ENCODE measurements at places on chromosomes 11 and 22.

DNA sequence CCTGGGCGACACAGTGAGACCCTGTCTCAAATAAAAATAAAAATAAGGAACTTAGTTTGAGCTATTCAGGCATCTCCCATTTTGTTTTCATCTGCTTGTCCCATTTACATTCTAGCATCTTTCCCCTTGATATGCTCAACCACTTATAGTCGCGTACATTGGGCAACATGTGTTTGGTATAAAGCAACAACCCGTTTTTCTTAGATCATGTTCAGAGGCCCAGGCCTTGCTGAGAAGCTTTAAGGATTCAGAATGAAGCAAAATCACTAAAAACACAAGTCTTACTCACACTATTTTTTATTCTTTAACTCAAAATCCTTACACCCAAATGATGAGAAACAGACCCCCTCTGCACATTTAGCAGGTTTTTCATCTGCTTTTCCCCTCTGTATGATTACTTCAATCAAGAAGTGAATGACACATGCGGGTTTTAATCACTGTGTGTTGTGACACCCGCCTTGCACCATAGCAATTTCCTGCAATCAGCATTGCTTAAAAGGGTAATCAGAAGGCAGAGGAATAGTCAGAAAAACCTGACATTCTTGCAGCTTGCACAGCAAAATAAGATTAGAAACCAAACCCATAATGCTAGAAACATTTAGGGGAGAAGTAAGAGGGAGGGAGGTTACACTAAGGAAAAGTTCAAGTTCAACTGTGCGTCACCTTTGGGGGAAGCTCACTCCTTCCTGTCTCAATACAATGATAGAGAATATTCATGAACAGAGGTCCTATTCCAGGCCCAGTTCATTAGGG is 25.9 kb downstream of the ALG9 start:
- no peak for DNase-seq

DNA sequence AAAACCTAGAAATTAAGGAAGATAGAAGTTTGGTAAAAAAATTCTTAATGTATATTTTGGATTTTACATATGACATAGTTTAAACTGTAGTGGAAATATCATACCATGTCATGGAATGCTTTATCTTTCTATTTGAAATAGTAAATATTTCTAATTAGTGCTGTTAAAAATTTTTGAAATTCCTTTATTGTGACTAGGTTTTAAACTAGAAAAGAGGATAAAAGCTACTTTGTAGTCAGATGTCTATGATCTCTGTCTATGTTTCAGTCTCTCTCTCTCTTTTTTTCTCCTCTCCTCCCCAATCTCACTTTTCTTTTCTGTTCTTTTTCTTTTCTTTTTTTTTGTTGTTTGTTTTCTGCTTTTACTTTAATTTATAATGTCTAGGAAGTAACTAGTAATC is 226.2 kb downstream of the TMEM135 start:
- DNase-seq = no peak

GRCh38 chr11:7353100-7353499 is 101.4 kb downstream of the SYT9 start:
- no peak for DNase-seq

DNA sequence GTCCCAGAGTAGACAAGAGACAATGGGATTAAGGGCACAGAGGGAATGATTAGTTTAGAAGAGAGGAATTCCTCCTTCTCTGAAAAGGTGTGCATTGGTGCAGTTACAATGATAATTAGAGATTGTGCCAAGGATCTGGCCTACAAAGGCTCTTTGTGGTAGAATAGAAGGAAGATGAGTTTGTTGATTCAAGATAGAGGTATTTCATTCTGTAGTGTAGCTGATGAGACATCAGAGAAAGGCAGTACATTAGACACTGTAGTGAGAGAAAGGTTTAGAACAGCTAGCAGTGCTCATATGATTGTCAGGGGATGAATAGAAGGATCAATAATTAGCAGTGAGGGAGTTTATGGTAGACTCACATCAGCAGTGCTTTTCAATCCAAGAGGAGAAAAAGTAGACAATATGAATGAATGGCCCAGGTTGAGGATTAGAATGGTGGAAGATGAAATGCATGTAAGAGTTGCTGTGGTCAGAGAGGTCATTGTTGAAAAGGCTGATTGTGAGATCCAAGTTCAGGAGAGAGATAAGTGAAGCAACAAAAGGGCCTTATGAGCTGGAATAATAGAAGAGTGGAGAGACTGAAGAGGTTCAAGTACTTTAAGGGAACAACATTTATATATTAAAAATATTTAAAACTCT is 28.9 kb downstream of the SIK2 start:
- no peak for DNase-seq

DNA sequence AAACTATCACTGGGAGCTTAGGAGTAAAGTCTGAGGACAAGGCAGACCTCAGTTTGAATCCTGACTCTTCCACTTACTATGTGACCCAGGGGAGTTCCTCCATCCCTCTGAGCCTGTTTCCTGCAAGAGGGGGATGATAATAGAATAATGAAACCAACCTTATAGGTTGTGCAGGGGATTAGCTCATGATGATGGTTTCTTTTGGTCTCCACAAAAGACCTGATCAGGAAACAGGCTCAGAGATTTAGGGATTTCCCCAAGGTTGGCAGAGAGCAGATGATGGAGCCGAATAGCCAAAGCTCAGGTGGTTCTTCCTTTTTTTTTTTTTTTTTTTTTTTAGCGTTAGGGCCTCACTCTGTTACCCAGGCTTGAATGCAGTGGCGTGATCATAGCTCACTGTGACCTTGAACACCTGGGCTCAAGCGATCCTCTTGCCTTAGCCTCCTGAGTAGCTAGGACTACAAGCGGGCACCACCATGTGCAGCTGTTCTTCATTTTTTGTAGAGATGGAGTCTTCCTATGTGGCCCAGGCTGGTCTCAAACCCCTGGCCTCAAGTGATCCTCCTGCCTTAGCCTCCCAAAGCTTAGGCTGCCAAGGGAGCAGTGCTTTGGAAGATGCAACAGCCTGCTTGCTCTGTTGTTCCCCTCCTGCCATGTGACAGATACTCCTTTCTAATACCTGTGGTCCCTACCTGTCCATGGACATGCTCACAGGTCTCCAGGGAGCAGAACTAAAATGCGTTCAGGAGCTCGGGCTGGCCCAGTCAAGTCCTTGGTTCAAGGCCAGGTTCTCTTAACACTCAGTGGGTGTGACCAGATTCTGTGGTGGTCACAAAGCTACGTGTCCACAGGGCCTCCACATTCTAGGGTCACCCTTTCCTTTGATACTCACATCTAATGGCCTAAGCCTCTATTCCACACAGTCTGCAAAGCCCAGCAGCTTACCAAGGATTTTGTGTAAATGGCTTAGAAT is 22.3 kb downstream of the PATZ1 start:
- DNase-seq = no peak

DNA sequence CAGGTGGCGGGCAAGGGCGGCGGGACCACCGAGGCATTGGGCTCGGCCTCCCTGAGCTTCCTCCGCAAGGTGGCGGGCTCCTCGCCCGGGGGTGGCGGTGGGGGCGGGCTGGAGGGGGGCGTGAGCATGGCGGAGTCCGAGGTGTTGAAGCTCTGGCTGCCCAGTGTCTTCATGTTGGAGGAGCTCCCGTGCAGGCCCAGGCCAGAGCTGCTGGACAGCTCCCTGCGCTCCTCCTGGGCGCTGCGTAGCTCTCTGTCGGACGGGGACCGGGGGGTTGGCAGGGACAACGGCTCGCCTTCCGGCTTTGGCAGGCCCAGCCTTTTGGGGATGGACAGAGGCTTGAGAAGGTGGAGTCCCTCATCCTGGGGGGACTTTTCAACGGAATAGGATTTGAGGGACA is 43.9 kb upstream of the BID start:
- no peak for DNase-seq

- no peak for DNase-seq
Measured at GRCh38 chr22:33023153-33023827, 34.9 kb downstream of the SYN3 start.

DNA sequence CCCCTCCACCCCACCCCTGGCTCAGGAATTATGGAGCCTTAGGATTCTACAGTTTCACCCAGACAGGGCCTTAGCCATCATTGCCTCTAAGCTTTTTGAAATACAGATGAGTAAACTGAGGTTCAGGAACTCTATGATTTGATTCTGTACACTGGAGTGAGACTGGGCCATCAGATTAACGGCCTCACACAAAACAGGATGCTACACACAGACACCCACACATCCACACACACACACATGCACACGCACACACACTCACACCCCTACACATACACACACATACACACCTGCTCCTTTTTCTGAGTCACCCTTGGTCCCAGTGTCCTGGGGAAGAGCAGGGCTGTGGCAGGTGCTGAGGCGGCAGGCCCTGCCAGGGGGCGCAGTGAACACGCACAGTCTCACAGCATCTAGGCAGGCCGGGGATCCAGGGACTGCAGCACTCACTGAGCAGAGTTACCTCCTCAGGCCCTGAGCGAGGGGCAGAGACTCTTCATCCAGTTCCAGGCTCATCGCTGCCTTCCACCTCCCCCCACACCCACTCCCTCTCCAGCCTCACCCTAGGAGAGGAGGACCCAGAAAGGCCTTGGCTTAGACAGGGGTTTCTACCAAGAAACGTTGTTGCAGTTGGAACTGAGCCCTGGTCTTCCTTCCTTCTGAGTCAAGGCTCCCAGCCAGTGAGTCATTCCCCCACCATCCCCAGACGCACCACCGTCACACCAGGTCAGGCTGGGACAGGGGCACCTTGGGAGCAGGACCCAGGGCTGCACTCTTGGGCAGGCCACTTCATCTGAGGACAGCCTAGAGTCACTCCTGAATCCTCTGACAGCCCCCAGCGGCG is 89.8 kb upstream of the PARVA start:
- no peak for DNase-seq

Data from NCI-H1417 treated with DMSO at 0.1 percent for 48 hours (cell line).